Activated CD8-positive, alpha-beta T cell treated with anti-CD3 and anti-CD28 coated beads for 36 hours (primary cell): ENCODE measurements at places on chromosomes 3 and 15. TPM values are rescaled to one million over a fixed set of nuclear protein-coding genes. Genes with fewer than 3 reads are reported as not detected.

- DNase-seq: peak; percentile 46
Observed at GRCh38 chr3:171172070-171172469, 145.6 kb upstream of the SLC2A2 start.

LRRC34 gene
- 6.6 TPM for total RNA-seq

IL17RE gene
- 1.2 TPM for total RNA-seq

DNA sequence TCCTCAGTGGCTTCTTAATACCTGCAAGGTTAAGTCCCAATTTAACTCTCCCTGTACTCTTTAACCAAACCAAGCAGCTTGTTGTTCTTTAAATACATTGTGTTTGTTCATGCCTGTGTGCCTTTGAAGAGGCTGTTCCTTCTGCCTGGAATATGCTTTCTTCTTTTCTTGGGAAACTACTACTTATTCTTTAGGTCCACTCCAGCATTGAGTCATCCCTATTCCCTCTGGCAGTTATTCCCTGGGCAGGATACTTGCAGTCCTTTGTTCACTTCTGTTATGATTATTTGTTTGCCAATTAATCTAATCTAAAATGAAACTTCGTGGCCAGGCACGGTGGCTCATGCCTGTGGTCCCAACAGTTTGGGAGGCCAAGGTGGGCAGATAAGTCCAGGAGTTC lies 139.3 kb downstream of the ZNF609 start:
- no peak for DNase-seq

DNA sequence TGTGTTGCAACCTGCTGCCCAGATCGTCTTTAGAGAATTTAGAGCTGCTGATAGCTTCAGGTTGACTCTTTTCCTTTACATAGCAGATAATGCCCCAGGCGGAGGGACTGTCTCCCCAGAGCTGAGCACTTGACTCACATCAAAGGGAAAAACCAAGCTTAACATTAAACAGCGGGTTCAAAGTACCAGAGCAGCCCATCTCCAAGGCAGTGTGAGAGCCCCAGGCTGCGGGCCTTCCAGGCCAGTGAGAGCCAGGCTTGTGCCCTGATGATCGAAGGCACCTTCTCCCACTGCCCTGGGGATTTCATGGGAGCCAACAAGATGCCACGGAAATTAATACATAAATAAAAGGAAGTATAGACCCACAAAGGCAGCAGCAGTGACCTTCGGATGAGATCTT lies 275.6 kb downstream of the XXYLT1 start:
- no peak for DNase-seq

- no peak for DNase-seq
Observed at GRCh38 chr15:32104061-32104995, 74.0 kb downstream of the CHRNA7 start.

ADGRG7 gene
- 21.2 TPM for total RNA-seq

ZCWPW2 gene
- not detected for total RNA-seq

DNA sequence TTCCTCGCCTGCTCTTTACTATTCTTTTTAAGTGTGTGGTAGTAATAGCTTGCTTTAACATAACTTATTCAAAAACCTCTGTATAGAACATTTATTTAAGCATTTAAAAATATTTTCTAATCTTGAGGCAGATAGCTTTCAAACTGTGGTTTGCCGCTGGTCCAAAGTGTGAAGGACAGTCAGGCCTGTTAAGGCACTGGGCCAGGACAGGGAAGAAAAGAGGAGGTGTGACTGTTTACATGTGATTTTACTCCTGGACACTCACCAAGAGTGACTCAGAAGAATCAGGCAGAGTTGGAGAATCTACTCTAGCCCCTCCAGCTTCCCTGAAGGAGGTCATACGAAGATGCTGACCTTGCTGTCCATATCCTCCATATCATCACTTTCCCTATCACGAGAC lies 44.7 kb downstream of the CEP152 start:
- DNase-seq: no peak

PIK3CA gene
- total RNA-seq: 14.1 TPM

NTRK3 gene
- not detected for total RNA-seq

DNA sequence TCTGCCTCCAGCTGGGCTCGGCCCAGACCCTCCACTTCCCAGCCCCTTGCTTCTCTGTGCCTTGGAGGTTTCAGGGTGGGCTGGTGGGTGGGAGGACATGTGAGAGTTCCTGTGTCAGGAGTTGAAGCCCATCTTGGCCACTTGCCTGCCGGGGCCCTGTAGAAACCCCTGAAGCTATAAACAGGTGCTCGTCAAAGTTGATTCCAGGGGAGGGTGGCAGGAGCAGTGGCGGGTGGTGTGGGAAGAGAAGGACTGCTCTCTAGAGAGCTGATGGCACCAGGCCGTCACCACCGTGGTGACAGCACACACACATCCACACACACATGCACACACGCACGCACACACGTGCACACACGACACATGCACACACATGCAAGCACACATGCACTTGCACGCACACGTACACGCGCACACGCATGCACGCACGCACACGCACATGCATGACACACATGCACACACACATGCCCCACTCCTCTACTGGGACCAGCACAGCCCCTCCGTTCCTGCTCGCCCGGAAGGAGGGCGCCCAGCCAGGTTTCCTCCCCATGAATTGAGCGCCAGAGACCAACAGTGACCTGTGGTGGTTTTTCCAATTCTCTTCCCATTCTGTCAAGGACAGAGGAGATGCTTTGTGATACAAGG lies 56.3 kb upstream of the CGNL1 start:
- DNase-seq: no peak

DNA sequence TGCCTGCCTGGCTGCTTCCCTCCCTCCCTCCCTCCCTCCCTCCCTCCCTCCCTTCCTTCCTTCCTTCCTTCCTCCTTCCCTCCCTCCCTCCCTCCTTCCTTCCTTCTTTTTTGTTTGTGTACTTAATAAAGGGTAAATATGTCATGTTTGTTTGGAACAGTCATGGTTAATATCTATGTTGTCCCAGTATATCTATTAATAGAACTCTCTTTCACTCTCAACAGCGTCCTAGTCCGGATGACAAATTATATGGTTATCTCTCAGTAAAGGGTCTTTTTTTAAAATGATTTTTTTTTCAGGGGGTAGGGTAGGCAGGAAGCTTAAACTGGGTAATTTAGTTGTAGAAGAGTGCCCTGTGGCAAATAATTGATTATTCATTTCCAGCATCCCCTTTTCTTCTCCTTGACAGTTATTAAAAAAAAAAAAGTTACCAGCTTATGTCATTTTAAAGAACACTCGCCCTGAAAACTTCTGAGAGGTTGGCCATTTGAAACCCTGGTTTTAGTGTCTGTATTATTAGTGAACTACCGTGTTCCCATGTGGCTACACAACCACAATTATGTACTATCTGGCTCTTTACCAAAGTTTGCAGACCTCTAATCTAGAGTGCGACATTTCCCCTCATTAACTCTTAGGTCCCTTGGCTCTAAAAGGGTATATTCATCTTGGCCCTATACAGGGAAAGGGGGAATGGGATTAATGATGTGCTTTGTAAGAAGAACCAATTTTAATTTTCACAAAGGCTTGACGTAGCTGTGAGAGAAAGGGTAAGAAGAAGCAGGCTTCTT lies 13.7 kb downstream of the TAGLN3 start:
- DNase-seq: no peak

FETUB gene
- total RNA-seq: not detected

- DNase-seq: no peak
Observed at GRCh38 chr3:141109751-141110150, 58.6 kb downstream of the SPSB4 start.

NAALADL2 gene
- total RNA-seq: not detected

DNA sequence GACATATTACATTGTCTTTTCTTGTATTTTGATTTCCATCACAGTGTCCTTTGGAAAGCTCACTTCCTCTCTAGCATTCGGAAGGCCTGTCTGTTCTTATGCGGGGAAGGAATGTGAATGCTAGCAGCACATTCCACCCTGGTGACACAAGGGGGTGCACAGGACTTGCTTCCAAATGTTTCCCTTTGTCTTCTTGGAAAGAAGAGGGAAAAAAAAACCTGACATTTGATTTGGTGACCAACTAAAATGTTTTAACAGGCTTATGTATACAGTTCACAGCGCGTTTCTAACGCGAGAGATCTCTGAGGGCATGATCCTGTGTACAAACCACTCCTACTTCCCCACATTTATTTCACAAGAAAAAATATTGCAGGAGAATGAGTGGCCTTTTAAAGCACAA lies 107.6 kb upstream of the FXR1 start:
- DNase-seq: no peak

CPNE9 gene
- not detected for total RNA-seq

GOLGA8R gene
- 2.8 TPM for total RNA-seq

GRCh38 chr3:122003112-122003511 lies 18.9 kb downstream of the ILDR1 start:
- DNase-seq: no peak

- no peak for DNase-seq
Observed at GRCh38 chr15:81297147-81297572, 26.8 kb downstream of the STARD5 start.

DNA sequence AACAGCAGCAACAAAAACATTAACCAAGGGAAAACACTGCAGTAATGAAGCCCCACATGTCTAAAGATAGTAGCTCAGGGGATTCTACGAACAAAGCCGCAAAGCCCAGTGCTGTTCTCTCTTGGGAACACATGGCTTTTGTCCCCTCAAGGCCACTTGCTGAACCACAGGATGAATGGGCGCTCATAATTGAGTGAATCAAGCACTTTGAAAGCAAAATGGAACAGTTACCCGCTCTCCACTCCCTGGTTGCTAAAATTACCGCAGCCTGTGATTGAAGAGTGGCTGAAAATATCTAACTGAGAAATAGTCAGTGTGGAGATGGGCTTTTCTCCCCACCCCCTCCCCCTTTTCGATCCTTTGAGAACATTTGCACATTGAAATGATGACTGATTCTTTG lies 39.6 kb downstream of the RASGRF1 start:
- no peak for DNase-seq

DNA sequence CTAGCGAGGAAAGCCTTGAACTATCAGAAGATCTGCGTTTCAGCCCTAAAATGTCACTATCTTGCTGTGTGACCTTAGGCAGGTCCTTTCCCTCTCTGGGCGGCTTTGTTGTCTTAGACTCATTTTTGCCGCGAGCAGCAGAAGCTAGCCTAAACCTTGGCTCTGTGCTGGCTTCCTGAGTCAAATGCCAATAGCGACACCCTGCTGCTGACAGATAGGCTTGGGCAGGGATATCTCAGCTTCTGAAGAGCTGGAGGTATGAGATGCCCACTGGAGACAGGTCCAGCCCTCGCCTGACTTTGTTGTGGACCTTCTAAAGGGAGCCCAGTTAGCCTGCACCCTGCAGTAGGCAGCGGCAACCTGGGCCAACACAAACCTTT lies 1.3 kb downstream of the ADAMTSL3 start:
- no peak for DNase-seq
